Activated CD4-positive, alpha-beta T cell treated with anti-CD3 and anti-CD28 coated beads, Interleukin-2, amount 10 ng/mL, durations not matched to agents 24 days and 14 days (primary cell): ENCODE measurements at places on chromosomes 6 and 20. TPM values are rescaled to one million over a fixed set of nuclear protein-coding genes. Genes with fewer than 3 reads are reported as not detected.

The RTN4IP1 gene
- 7.2 and 8.0 TPM in 2 replicates for total RNA-seq

The PGC gene
- not detected in 2 replicates for total RNA-seq

The MDFI gene
- total RNA-seq: not detected in 2 replicates

The IMPG1 gene
- total RNA-seq: not detected in 2 replicates

The SLC13A3 gene
- not detected in 2 replicates for total RNA-seq

The LIN28B gene
- total RNA-seq: not detected in 2 replicates

The CSNK2B gene
- 288 and 302 TPM in 2 replicates for total RNA-seq

The BLTP3A gene
- total RNA-seq: 17.0 and 18.3 TPM in 2 replicates

The HCRTR2 gene
- not detected in 2 replicates for total RNA-seq

The ULBP2 gene
- 0.40 and 0.47 TPM in 2 replicates for total RNA-seq

The SIM1 gene
- total RNA-seq: not detected in 2 replicates

The PROKR2 gene
- total RNA-seq: not detected in 2 replicates

The TMEM74B gene
- total RNA-seq: 1.6 and 1.9 TPM in 2 replicates

The SIRPA gene
- total RNA-seq: 0.05 TPM in 1 of 2 replicates, not detected in the other

The RAB32 gene
- 0.89 and 0.92 TPM in 2 replicates for total RNA-seq

The MAFB gene
- total RNA-seq: 0.93 and 1.2 TPM in 2 replicates

The PRKN gene
- not detected in 2 replicates for total RNA-seq

The OTOR gene
- total RNA-seq: not detected in 2 replicates

The SPATA2 gene
- total RNA-seq: 8.8 and 9.9 TPM in 2 replicates

The COL9A1 gene
- total RNA-seq: not detected in 2 replicates

The RGS17 gene
- not detected in 2 replicates for total RNA-seq

The LBP gene
- not detected in 2 replicates for total RNA-seq

The KIAA0408 gene
- total RNA-seq: 8.2 and 8.7 TPM in 2 replicates

The CALHM5 gene
- total RNA-seq: not detected in 2 replicates

The C6orf15 gene
- not detected in 2 replicates for total RNA-seq

The ACTL10 gene
- total RNA-seq: 3.7 TPM in 2 replicates

The BTN1A1 gene
- 0.07 TPM in 1 of 2 replicates, not detected in the other for total RNA-seq

The LY6G6F gene
- not detected in 2 replicates for total RNA-seq

The NHSL1 gene
- total RNA-seq: 0.26 and 0.63 TPM in 2 replicates

The RBPJL gene
- total RNA-seq: not detected in 2 replicates
